ENCODE measurements at places on chromosomes 7 and 10.

DNA sequence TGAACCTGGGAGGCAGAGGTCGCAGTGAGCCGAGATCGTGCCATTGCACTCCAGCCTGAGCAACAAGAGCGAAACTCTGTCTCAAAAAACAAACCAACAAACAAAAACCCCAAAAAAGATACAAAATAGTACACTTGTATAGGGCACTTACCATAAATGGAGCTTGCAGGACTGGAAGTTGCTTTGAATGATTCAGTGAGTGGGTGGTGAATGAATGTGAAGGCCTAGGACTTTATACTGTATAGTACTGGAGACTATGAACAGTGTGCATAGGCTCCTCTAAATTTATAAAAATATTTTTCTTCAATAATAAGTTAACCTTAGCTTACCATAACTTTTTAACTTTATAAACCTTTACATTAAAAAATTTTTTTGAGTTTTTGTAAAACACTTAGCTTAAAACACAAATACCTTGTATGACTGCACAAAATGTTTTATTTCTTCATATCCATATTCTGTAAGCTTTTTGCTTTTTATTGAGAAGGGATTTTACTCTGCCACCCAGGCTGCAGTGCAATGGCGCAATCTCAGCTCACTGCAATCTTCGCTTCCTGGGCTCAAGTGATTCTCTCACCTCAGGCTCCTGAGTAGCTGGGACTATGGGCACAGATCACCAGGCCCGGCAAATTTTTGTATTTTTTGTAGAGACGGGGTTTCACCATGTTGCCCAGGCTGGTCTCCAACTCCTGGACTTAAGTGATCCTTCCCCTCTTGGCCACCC is 6.9 kb upstream of the H2AZ2 start:
- DNase-seq: peak; percentile 50

GRCh38 chr7:88484551-88484950 is 177.9 kb upstream of the STEAP4 start:
- DNase-seq: no peak

- no peak for DNase-seq
These were observed 294.4 kb downstream of the BAMBI start for GRCh38 chr10:28971764-28972163.

- peak; percentile 92 for DNase-seq
These were observed 90.8 kb downstream of the PRLHR start for GRCh38 chr10:118504467-118505205.

DNA sequence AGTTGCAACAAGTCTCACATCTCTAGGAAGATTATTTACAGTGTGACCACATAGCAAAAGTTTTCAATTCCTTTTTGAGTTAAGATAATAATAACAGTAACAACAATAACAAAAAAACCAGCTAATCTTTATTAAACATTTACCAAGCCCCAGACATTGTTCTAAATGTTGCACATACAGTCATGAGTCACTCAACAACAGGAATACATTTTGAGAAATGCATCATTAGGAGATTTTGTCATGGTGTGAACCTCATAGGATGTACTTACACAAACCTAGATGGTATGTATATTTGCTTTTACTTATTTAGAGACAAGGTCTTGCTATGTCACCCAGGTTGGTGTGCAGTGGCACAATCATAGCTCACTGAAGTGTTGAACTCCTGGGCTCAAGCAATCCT is 52.0 kb downstream of the SPAM1 start:
- DNase-seq: no peak

DNA sequence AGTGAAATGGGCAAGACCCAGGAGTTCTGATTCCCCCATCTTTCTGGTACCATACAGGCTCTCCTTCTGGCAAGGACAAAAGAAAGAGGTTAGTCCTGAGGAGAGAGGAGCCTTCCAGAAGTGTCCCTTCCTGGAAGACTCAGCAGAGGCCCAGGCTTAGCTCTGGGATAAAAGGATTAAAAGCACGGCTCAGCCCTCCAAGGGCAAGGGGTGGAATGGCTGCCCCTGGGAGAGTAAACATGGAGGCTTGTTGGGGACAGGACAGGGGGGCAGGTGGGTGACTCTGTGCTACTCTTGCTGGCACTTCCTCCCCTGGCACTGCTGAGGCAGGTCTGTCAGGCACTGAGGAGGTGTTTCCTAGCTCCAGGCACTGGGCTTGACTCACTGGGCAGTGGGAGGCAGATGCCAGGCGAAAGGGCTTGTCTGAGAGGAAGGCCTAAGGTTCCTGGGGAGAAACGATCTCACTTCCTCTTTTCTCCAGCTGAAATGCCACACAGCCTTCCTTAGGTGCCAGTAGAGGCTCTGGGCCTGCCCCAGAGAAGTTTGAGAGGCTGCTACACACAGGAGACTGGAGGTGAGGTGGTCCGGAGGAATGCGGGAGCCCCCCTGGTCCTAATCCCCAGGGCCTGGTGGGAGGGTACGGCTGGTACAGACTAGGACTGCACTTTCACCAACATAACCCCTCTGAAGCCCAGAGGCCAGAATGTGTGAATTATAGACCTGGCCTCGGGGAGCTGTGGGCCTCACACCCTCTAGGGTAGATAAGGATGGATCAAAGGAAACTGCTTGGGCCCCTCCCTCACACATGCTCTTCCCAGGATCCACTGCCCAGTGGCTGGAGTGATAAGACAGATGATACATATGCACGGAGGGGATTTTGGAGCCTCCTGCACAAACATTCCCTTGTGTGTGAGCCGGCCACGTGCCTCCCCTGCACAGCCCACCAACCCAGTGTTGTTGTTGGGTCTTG is 63.2 kb upstream of the PODXL start:
- DNase-seq: no peak

DNA sequence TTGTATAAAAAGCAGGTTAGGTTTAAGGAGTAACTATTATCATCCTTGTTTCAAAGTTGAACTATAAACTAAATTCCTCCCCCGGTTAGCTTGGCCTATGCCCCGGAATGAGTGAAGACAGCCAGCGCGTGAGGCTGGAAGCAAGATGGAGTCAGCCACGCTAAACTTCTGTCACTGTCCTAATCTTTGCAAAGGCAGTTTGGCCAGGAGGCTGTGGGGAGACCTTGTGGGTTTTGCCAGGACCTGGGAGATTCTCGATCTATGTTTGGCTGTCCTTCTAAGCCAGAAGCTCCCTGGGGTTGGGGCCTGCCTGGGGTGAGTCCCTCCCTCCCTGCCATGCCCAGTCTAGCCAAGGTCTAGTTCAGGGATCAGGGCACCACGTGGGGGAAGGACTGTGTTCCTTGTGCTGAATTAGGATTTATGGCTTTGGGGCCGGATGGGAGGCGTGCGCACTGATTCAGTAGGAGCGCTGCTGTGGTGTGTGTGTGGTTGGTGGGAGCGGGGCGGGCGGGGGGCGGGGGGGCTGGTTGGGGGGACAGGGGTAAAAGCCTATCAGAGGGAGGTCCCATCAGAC is 871 bp upstream of the GTF2IRD1 start:
- DNase-seq: peak; percentile 77

GRCh38 chr10:86073199-86073977 is 293.2 kb downstream of the GRID1 start:
- no peak for DNase-seq

DNA sequence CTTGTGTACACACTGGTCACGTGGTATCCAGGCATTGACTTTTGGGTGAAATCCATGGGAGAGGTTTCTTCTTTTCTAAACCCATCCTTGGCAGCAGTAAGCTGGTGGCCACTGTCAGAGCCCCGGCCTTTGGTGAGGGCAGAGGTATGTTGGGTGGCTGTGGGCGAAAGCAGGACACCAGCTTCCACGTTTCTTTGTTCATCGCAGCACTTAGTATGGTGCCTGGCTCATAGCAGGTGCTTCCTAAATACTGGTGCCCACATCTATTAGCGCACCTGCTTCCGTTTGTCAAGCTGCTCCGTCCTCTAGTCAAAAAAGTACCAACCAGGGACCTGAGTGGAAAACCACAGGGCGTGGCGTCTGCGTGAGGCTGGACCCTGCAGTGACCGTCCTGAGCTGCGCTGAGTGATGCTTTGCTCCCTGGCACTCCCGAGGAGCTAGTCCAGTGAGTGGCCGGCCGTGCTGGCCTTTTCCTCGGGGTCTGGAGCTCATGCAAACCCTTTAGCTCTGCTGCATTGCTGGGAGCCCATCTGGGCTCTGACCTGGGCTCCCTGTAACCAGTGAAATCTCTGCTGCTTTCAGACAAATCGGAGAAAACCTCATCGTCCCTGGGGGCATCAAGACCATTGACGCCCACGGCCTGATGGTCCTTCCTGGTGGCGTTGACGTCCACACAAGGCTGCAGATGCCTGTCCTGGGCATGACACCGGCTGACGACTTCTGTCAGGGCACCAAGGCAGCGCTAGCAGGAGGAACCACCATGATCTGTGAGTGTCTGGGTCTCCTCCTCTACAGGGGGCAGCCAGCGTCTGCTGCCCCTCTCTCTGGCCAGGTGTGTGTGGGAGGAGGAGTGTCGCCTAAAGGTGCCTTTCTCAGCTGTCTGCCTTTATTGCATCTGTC is 5.6 kb downstream of the DPYSL4 start:
- DNase-seq: no peak

DNA sequence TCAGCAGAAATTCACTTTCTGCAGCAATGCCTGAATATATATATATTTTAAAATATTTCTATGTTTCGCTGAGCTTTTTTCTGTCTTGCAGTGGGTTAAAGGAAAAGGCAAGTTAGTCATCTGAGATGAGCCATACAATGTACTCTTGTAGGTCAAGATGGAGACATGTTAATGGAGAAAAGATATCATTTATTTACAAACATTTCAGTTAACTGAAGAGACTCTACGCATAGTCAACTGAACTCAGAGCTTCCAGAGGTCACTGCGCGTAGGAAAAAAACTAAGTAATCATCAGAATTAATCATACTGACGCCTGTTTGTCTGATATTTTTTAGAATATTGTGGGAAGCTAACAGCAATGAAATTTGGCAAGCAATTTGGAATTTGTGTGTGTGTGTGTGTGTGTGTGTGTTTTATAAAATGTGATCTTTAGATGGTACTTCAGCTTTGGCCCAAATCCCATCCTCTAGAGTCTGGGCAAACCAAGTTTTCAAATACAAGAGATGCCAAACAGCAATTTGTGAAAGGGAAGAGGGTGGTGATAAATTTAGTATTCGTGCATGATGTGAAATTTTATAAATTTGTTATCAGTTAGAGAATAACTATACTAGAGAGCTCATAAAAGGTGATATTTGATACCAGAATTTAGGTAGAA is 193.9 kb upstream of the AGR3 start:
- no peak for DNase-seq

DNA sequence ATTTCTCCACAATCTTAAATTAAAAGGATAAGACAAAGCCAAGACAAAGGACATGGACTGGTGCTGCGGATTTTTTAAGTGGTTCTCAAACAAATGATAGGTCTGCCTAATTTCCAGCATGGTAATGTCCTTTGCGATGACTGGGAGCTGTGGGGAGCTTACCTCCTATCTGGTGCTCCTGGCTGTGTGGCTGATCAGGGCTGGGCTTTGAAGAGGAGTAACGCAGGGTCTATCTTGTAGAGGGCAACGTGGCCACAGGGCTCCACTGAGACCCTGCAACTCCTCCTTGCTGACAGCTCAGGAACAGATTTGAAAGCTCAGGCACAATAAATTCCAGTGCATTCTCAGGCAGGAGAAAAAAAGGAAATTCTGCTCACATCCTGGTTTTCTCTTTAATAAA is 103.1 kb upstream of the SFMBT2 start:
- DNase-seq: no peak

GRCh38 chr10:61828788-61829187 is 72.7 kb upstream of the ARID5B start:
- DNase-seq: no peak

DNA sequence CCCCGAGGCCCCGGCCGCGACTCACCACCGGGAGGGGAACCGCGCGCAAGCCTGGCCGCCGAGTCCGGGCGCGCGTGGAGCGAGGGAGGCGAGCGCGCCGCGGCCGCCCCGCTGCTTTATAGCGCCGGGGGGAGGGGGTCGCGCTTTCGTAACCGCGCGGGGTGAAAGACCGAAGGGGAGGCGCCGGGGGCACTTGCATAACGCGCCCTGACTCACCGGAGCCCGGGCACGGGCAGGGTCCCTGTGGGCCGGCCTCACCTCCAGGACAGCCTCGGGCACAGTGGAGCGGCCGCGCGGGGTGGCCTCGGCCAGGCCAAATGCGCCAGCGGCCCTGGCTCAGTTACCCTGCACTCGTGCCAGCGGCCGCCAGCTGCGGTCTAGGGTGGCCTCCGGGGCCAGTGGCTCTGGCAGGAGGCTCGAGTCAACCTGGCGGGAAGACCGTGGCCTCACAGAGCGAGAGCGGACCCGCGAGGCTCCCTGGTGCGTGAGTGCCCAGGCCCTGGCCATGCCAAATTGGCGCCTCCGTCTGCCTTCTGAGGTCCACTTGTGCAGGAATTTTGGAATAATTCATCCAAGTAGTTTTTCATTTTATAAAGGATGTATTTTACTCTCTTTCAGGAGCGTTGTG is at the start of gene RBP4:
TSS of gene RBP4 (minus strand) at position 90 of the 628 bp plus-strand sequence. CDS start 207 bp downstream, outside the sequence.
- peak; percentile 6 for DNase-seq

- DNase-seq: no peak
These were observed 97.3 kb upstream of the MACROH2A2 start for GRCh38 chr10:69955211-69955805.

GRCh38 chr7:1464694-1465093 is 5.4 kb upstream of the MICALL2 start:
- DNase-seq: no peak

DNA sequence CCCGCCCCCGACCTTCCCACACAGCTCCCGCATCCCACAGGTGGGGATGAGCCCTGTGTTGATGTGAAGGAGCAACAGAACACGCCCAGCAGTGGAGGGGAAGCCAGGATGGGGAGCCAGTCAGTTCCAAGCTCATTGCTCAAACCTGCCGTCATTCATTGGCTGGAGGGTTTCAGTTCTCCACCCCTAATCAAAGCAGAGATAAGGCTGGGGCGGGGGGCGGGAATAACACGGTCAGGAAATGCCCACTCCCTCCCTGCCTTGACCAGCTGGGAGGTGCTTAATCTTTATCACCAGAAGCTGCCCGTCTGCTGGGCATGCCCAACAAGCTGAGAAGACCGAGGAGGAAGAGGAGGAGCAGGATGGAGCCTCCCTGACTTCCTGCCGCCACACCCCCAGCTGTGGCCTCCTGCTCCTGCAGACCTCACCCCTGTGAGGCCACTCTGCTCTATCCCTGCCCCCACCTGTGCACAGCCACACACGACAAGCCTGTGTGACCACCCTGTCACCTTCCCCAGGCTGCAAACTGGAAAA is 265.1 kb downstream of the ZEB1 start:
- no peak for DNase-seq

GRCh38 chr10:48448796-48449195 is 142.3 kb downstream of the MAPK8 start:
- DNase-seq: peak; percentile 86

- DNase-seq: no peak
These were observed 61.0 kb downstream of the TRUB1 start for GRCh38 chr10:114998993-114999392.

GRCh38 chr7:105130048-105130447 is 116.0 kb downstream of the KMT2E start:
- no peak for DNase-seq

DNA sequence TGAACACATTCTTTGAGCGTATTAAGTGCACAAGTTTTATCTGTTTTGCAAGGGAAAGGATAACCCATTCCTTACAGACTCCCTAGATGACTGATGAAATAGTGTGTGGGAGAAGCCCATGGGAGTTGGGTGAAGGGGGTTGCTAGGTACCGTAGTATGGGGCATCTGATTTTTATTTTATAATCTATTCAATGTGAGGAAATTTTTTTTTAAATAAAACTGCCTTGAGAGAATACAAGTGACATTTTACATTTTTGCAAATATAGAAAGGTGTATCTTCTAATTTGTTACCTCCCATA is 1.4 kb downstream of the BTAF1 start:
- DNase-seq: no peak

- DNase-seq: peak; percentile 20
These were observed 33.4 kb downstream of the CALML5 start for GRCh38 chr10:5465976-5466450.
